ENCODE measurements at places on chromosomes 3 and 15. TPM values are rescaled to one million over a fixed set of nuclear protein-coding genes. Genes with fewer than 3 reads are reported as not detected.

- no peak overlapping the region for H3K4me3 ChIP-seq
- DNase-seq, result no peak
- no peak overlapping the region for H3K27ac ChIP-seq
- H3K4me1 ChIP-seq, result peaks cover 13% of the 10 kb centered on the region
- H3K27me3 ChIP-seq, result no peaks in the 10 kb centered on the region
- H3K36me3 ChIP-seq, result no peaks in the 10 kb centered on the region
Observed at GRCh38 chr3:43032646-43033628, 53.8 kb downstream of the GASK1A start.

- H3K4me1 ChIP-seq, result no peaks in the 10 kb centered on the region
- H3K27me3 ChIP-seq, result no peaks in the 10 kb centered on the region
- no peaks in the 10 kb centered on the region for H3K36me3 ChIP-seq
Observed at GRCh38 chr15:89531796-89532537, 35.6 kb upstream of the RHCG start.

The SKOR1 gene
- total RNA-seq, result 0.13 TPM

GRCh38 chr3:117079997-117080396 is 370.4 kb downstream of the TUSC7 start:
- no peak for DNase-seq
- no peaks in the 10 kb centered on the region for H3K36me3 ChIP-seq
- no peak overlapping the region for H3K4me3 ChIP-seq
- H3K4me1 ChIP-seq, result no peaks in the 10 kb centered on the region
- H3K27me3 ChIP-seq, result no peaks in the 10 kb centered on the region
- no peak overlapping the region for H3K27ac ChIP-seq

- no peak for DNase-seq
- H3K27ac ChIP-seq, result no peak overlapping the region
- no peaks in the 10 kb centered on the region for H3K27me3 ChIP-seq
- H3K4me3 ChIP-seq, result no peak overlapping the region
Observed at GRCh38 chr3:107172411-107172810, 204.8 kb upstream of the CCDC54 start.

- peak; percentile 18 for DNase-seq
- peaks cover 19% of the 10 kb centered on the region for H3K4me1 ChIP-seq
- H3K27me3 ChIP-seq, result no peaks in the 10 kb centered on the region
- H3K4me3 ChIP-seq, result no peak overlapping the region
Observed at GRCh38 chr3:101195951-101196713, 124.2 kb downstream of the IMPG2 start.

The SLC22A13 gene
- total RNA-seq, result 0.44 TPM

GRCh38 chr3:155739154-155739553 is 5.7 kb downstream of the PLCH1 start:
- no peak for DNase-seq
- no peak overlapping the region for H3K27ac ChIP-seq
- no peaks in the 10 kb centered on the region for H3K27me3 ChIP-seq
- H3K4me1 ChIP-seq, result 0 out of 2 replicates have a peak, but pooled peaks cover 10% of the 10 kb centered on the region
- no peaks in the 10 kb centered on the region for H3K36me3 ChIP-seq

GRCh38 chr15:90286678-90287077 is 21.2 kb downstream of the NGRN start:
- no peaks in the 10 kb centered on the region for H3K36me3 ChIP-seq
- no peak overlapping the region for H3K4me3 ChIP-seq
- no peaks in the 10 kb centered on the region for H3K27me3 ChIP-seq
- H3K4me1 ChIP-seq, result no peaks in the 10 kb centered on the region
- no peak overlapping the region for H3K27ac ChIP-seq

The GP9 gene
- not detected for total RNA-seq

The WDR76 gene
- total RNA-seq, result 15.7 TPM

The HAUS2 gene
- total RNA-seq, result 17.7 TPM

The TRPC1 gene
- total RNA-seq, result 3.8 TPM

The GPR27 gene
- total RNA-seq, result not detected

DNA sequence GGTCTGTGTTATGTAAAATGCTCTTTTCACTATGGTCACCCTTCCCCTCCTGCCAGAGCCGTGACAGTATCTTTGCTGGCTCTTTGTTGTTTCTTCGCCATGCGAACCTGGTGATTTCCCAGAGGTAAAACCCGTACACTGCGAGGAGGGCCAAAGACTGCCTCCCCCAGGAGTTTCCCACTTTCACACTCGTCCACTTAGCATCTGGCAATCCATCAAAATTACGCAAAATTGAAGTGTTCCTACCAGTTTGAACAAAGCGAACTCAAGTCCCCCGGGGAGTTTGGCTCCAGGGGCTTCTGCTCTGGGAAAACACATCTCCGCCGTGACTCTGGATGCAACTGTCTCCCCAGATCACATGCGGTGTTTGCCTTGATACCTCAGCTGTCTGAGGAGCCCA is 239.9 kb downstream of the FAM43A start:
- DNase-seq, result no peak
- H3K27me3 ChIP-seq, result no peaks in the 10 kb centered on the region
- H3K4me1 ChIP-seq, result peaks cover 29% of the 10 kb centered on the region
- H3K27ac ChIP-seq, result no peak overlapping the region
- H3K4me3 ChIP-seq, result no peak overlapping the region

GRCh38 chr3:183782576-183783276 is 42.7 kb downstream of the MAP6D1 start:
- H3K4me3 ChIP-seq, result no peak overlapping the region
- H3K4me1 ChIP-seq, result no peaks in the 10 kb centered on the region
- no peak overlapping the region for H3K27ac ChIP-seq
- H3K27me3 ChIP-seq, result no peaks in the 10 kb centered on the region
- no peak for DNase-seq

The SLC28A1 gene
- 0.70 TPM for total RNA-seq

GRCh38 chr15:99983886-99984286 is 250.6 kb upstream of the LYSMD4 start:
- no peak for DNase-seq
- H3K27ac ChIP-seq, result no peak overlapping the region
- no peaks in the 10 kb centered on the region for H3K4me1 ChIP-seq
- H3K27me3 ChIP-seq, result no peaks in the 10 kb centered on the region

The CNTN3 gene
- total RNA-seq, result not detected

The DAZL gene
- not detected for total RNA-seq

GRCh38 chr3:140276703-140277102 is 341.7 kb downstream of the CLSTN2 start:
- H3K4me3 ChIP-seq, result no peak overlapping the region
- no peaks in the 10 kb centered on the region for H3K36me3 ChIP-seq
- no peaks in the 10 kb centered on the region for H3K4me1 ChIP-seq

The P2RY14 gene
- not detected for total RNA-seq

DNA sequence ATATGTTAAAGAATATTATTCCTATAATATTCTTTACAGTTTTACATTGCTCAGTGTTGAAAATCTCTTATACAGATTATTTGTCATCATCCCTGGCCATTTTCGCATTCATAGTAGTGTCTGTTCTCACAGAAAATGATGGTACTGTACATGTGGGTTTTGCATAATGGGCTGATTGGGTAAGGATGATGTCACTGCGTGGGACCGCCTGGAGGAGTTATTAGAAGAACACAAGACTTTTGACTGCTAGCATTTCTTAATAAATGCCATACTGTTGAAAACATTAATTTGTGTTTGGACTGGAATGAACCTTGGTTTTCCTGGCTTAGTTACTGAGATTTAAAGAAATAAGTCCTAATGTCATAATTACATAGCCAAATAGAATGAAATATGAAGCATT is 20.3 kb downstream of the LRCH3 start:
- DNase-seq, result no peak
- no peaks in the 10 kb centered on the region for H3K27me3 ChIP-seq
- H3K4me3 ChIP-seq, result no peak overlapping the region
- H3K36me3 ChIP-seq, result peaks cover 4% of the 10 kb centered on the region
- H3K27ac ChIP-seq, result no peak overlapping the region

The PRR20G gene
- not detected for total RNA-seq

GRCh38 chr3:194689493-194689944 is 3.8 kb downstream of the FAM43A start:
- H3K4me3 ChIP-seq, result no peak overlapping the region
- no peaks in the 10 kb centered on the region for H3K27me3 ChIP-seq
- no peaks in the 10 kb centered on the region for H3K36me3 ChIP-seq
- no peak overlapping the region for H3K27ac ChIP-seq
- H3K4me1 ChIP-seq, result peaks cover 9% of the 10 kb centered on the region

DNA sequence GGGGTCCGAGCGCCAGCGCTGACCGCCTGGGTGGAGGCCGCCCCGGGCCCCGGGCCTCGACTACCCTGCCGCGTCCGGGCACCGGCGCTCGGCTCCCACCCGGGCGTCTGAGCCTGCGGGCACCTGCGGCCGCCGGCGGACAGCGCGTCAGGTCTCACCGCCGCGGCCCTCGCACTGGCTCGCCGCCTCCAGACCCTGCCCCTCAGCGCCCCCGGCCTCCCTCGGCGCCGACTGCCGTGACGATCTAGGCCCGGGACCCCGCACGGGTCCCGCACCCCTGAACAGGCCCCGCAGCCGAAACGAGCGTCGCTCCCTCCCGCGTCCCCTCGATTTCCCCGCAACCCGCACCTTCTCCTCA is 297 bp downstream of the PRC1 start:
- H3K4me1 ChIP-seq, result peaks cover 13% of the 10 kb centered on the region
- H3K36me3 ChIP-seq, result no peaks in the 10 kb centered on the region

- H3K27ac ChIP-seq, result no peak overlapping the region
- peaks cover 13% of the 10 kb centered on the region for H3K4me1 ChIP-seq
- H3K27me3 ChIP-seq, result no peaks in the 10 kb centered on the region
- H3K4me3 ChIP-seq, result no peak overlapping the region
- H3K36me3 ChIP-seq, result peaks cover 5% of the 10 kb centered on the region
Observed at GRCh38 chr3:124764746-124765145, 34.5 kb downstream of the UMPS start.

DNA sequence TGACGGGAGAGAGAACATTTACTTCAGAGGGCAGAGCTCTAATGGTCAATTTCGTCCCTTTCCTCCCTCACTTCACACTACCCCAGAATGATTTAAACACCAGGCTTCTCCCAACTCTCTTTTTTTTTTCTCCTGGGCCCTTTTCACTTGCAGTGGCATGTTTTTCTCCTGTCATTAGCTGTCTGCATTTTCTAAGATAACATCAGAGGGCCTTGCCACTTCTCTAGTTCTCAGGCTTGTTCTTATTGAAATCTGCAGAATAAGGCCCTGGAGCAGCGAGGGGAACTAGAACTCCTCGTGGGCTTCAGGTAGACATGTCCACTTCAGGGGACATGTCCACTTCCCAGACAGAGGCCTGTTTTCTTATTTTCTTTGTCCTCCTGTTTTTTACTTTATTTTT is 514.4 kb upstream of the TBL1XR1 start:
- DNase-seq, result no peak
- H3K4me1 ChIP-seq, result peaks cover 13% of the 10 kb centered on the region
- no peaks in the 10 kb centered on the region for H3K27me3 ChIP-seq
- H3K4me3 ChIP-seq, result no peak overlapping the region
- no peak overlapping the region for H3K27ac ChIP-seq

- H3K36me3 ChIP-seq, result peaks cover 13% of the 10 kb centered on the region
- no peaks in the 10 kb centered on the region for H3K27me3 ChIP-seq
Observed at GRCh38 chr3:48695393-48695753, 9.7 kb upstream of the NCKIPSD start.

DNA sequence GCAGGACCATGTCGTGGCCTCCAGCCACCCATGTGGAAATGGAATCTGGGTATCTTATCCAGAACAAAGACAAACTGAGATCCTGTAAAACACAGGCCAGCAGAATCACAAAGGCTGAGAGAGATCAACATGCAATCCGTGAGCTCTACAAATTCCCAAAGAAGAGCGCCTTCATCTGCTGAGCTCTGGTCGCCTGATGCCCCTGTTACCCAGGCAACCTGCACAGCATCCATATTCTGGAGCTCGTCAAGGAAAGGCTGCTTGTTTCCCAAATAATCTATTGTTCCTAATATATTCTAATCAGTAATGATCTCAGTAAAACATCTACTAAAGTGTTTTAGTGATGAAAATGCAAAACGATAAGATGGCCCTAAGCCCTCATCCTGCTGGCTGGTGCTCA is 133.6 kb downstream of the OCA2 start:
- no peaks in the 10 kb centered on the region for H3K4me1 ChIP-seq
- H3K4me3 ChIP-seq, result no peak overlapping the region
- no peak overlapping the region for H3K27ac ChIP-seq
- 0 out of 2 replicates have a peak, but pooled peaks cover 4% of the 10 kb centered on the region for H3K27me3 ChIP-seq

DNA sequence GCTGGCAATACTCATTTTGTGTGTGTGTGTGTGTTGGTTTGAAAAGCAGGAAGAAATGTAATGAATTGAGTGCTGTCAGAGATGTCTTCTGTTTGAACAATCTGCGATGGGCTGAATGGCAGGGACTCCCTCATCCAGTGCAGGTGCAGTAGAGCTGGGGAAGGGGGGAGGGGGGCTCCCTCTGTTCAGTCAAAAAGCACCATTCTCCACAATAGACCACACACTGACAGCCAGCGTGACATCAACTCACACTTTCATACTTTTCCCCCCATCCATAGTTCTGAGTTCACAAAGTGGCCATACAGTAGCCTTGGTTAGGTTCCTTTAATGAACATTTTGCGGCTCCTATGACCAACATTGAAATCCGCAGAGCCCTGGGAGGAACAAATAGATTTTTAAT is 10.4 kb downstream of the SOX2 start:
- H3K4me1 ChIP-seq, result no peaks in the 10 kb centered on the region
- H3K4me3 ChIP-seq, result no peak overlapping the region
- H3K27me3 ChIP-seq, result peaks cover 21% of the 10 kb centered on the region
- no peak overlapping the region for H3K27ac ChIP-seq
- H3K36me3 ChIP-seq, result no peaks in the 10 kb centered on the region

DNA sequence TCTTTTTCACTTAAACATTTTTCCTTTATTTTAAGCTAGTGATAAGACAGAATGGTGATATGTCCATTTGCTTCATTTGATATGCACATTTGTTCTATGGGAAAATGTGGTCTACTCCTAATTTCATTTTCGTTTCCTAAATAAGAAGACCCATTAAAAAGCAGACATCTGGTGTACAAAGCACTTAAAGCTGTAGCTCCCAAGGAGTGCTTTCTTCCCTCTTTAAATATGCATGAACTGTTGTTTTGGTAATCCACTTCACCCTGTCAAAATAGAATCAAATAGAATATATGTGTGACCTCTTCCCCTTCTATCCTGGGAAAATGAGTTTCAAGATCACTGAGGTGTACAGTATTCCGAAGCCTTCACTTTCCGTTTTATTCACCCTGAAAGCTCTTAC is 182.8 kb downstream of the ROBO2 start:
- no peaks in the 10 kb centered on the region for H3K27me3 ChIP-seq
- H3K36me3 ChIP-seq, result no peaks in the 10 kb centered on the region
- no peak overlapping the region for H3K27ac ChIP-seq
- no peak for DNase-seq
